ENCODE measurements at places on chromosomes 2 and 18. TPM values are rescaled to one million over a fixed set of nuclear protein-coding genes. Genes with fewer than 3 reads are reported as not detected.

PTCD3 gene
- 125 TPM for total RNA-seq

DNA sequence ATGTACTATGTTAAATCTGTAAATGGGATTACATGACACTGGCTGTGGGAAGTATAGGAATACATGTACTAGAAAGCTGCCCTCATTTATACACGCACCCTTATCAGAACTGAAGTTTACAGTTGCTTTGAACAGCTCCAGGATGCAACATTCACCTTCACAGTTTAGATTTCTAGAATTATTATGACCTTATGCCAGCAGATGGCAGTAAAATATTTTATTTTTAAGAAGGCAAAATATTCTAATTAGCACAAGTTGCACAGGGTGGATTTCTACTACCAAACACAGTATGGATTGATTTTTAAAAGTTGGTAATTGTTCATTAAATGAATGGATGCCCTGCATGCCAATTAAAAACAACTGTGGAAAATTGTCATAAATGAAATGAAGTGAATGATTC is 670.4 kb downstream of the KCNJ3 start:
- no peak for DNase-seq

GRCh38 chr2:86038291-86039081 is 67.2 kb downstream of the POLR1A start:
- DNase-seq: no peak

DNA sequence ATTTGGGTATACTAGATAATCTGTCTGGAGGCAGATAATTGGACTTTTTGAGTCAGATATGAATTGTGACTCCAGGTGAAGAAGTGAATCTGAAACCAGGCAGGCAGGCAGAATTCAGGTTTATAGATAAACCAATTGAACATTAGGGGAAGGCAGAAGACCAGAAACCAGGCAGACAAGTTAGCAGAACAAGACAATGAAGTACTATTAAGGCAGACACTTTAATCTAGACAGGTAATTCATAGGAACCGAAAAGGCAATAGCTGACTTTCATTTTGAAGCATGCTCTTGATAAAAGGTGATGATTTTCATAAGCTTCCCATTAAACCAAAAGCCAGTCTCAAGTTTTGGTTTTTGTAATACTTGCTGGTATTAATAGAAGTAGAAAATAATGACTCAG is 19.3 kb upstream of the SLC4A10 start:
- DNase-seq: no peak
